ENCODE measurements at places on chromosomes 4 and X.

GRCh38 chrX:132040066-132040465 lies 17.0 kb downstream of the STK26 start:
- no peak for DNase-seq

DNA sequence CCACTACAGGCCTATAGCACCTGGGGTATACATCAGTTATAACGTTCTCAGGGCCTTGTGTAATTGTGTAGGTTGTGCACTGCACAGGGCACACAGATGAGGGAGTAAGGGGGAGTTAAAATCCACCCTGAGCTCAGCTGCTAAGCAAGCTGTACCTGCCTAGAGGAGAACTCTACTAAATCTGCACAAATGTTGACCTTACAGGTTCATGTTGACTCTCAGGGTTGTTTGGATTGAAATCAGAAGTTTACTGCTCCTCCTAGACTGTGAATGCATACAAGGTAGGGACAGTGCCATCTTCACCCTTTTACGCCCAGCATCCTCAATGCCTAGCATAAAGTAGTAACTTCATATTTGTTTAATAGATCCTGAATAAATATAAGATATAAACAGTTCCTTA lies 89.8 kb downstream of the SMARCA1 start:
- DNase-seq, result no peak

GRCh38 chrX:38768079-38768478 lies 33.2 kb upstream of the MID1IP1 start:
- DNase-seq, result no peak

- no peak for DNase-seq
Measured at GRCh38 chr4:87451537-87451936, 29.2 kb downstream of the NUDT9 start.

- DNase-seq, result no peak
Measured at GRCh38 chr4:823761-824460, 2.0 kb downstream of the CPLX1 start.

GRCh38 chr4:171710743-171711142 lies 102.5 kb upstream of the GALNTL6 start:
- DNase-seq, result no peak

- DNase-seq, result no peak
Measured at GRCh38 chr4:41590591-41590990, 52.6 kb downstream of the LIMCH1 start.

DNA sequence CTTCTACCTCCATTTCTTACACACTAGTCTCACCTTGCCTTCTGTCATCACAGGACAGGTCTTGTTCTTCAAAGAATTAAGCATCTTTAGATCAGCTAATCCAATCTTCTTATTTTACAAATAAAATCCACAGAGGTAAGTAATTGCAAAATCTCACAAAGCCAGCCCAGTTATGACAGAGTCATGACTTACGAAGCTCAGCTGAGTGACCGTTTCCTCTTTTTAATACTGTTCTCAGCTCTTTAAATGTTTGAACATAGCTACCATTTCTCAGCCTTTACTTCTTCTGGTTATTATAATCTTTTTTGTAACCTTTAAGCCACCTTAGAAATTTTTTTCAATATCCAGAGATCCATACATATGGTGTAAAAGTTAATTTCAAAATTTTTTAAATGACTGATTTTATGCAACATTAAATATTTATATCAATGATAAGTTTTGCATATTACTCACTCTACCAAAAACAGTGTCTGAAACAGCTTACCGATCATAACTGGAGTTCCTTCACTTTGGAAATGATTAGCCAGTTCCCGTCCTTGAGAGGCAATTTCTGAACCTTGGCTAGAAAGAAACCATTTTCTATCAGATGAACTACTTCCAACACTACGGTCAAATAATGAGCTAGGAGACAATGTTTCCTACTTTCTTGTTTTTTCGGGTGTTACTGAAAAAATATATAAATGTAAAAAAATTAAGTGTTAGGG lies 8.8 kb downstream of the ANKRD37 start:
- no peak for DNase-seq

- no peak for DNase-seq
Measured at GRCh38 chrX:119760026-119760877, 1.9 kb downstream of the SOWAHD start.

GRCh38 chr4:146105464-146105863 lies 70.1 kb upstream of the LSM6 start:
- DNase-seq, result no peak

DNA sequence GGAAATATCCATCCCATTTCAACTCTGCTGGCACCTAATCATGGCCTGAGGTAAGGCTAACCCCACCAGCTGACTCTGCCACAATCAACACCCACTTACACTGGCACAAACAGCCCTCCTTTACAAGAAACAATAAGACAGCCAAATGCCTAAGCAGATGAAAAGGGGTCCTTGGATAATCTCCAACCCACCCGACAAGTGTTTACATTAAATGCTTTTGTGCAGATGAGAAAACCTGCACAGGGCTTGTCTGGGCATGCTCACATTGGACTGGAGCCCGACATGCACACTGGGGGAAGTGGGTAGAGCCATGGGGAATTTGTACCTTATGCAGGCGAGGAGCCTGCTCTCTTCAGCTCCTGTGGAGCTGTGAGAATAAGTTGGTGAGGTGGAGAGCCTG lies 138.9 kb upstream of the ITM2A start:
- DNase-seq, result no peak
